Smooth muscle cell of the umbilical artery (primary cell): ENCODE measurements at places on chromosomes 5 and 9. TPM values are rescaled to one million over a fixed set of nuclear protein-coding genes. Genes with fewer than 3 reads are reported as not detected.

PHF2 gene
- total RNA-seq = 11.0 and 13.7 TPM in 2 replicates

TLX3 gene
- total RNA-seq = not detected in 2 replicates

WNK2 gene
- total RNA-seq = not detected in 2 replicates

CAMK4 gene
- total RNA-seq = 2.7 and 10.3 TPM in 2 replicates

PRLR gene
- 0.55 and 0.89 TPM in 2 replicates for total RNA-seq

HMMR gene
- total RNA-seq = 2.7 and 29.6 TPM in 2 replicates

CRB2 gene
- total RNA-seq = not detected in 2 replicates

HMCN2 gene
- 0.05 and 0.30 TPM in 2 replicates for total RNA-seq

POMT1 gene
- total RNA-seq = 31.8 and 34.8 TPM in 2 replicates

ADGRD2 gene
- not detected in 2 replicates for total RNA-seq

CCDC192 gene
- not detected in 2 replicates for total RNA-seq

AGXT2 gene
- total RNA-seq = not detected in 2 replicates

S1PR3 gene
- total RNA-seq = 11.9 and 12.5 TPM in 2 replicates

SLC6A19 gene
- not detected in 2 replicates for total RNA-seq

FGF10 gene
- total RNA-seq = under 0.01 TPM in 1 of 2 replicates, not detected in the other

GABRA1 gene
- total RNA-seq = 0.30 TPM in 1 of 2 replicates, not detected in the other

TPPP gene
- 0.30 and 0.37 TPM in 2 replicates for total RNA-seq

SERF1A gene
- 2.8 and 5.0 TPM in 2 replicates for total RNA-seq

ENTPD2 gene
- not detected in 2 replicates for total RNA-seq

CDH10 gene
- total RNA-seq = 2.4 and 2.7 TPM in 2 replicates

PCDHGA6 gene
- total RNA-seq = 3.2 and 4.2 TPM in 2 replicates

SHC3 gene
- 63.2 and 79.2 TPM in 2 replicates for total RNA-seq

GABBR2 gene
- total RNA-seq = 0.55 and 0.89 TPM in 2 replicates
